ENCODE measurements at places on chromosomes 7 and 10. TPM values are rescaled to one million over a fixed set of nuclear protein-coding genes. Genes with fewer than 3 reads are reported as not detected.
A peak's percentile ranks its signal among the peaks of the same experiment; 100 is the strongest.

Gene ZMIZ2
- 85.5 TPM for total RNA-seq

DNA sequence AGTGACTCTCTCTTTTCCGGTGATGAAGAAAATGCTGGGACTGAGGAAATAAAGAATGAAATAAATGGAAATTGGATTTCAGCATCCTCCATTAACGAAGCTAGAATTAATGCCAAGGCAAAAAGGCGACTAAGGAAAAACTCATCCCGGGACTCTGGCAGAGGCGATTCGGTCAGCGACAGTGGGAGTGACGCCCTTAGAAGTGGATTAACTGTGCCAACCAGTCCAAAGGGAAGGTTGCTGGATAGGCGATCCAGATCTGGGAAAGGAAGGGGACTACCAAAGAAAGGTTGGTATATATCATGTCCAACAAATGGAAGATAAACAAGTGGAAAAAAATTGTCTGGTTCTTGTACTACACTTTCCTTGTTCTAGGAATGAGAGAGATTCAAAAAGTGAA is 9.5 kb downstream of the PDCD4 start:
- H3K4me3 ChIP-seq, result no peak overlapping the region
- no peaks in the 10 kb centered on the region for H3K36me3 ChIP-seq
- H3K27ac ChIP-seq, result no peak overlapping the region
- no peaks in the 10 kb centered on the region for H3K27me3 ChIP-seq
- peaks cover 3% of the 10 kb centered on the region for H3K4me1 ChIP-seq
- DNase-seq, result no peak

GRCh38 chr10:91354166-91355075 is 55.7 kb upstream of the HECTD2 start:
- H3K27ac ChIP-seq, result no peak overlapping the region
- no peak for DNase-seq
- no peaks in the 10 kb centered on the region for H3K36me3 ChIP-seq
- H3K27me3 ChIP-seq, result no peaks in the 10 kb centered on the region
- no peak overlapping the region for H3K4me3 ChIP-seq

DNA sequence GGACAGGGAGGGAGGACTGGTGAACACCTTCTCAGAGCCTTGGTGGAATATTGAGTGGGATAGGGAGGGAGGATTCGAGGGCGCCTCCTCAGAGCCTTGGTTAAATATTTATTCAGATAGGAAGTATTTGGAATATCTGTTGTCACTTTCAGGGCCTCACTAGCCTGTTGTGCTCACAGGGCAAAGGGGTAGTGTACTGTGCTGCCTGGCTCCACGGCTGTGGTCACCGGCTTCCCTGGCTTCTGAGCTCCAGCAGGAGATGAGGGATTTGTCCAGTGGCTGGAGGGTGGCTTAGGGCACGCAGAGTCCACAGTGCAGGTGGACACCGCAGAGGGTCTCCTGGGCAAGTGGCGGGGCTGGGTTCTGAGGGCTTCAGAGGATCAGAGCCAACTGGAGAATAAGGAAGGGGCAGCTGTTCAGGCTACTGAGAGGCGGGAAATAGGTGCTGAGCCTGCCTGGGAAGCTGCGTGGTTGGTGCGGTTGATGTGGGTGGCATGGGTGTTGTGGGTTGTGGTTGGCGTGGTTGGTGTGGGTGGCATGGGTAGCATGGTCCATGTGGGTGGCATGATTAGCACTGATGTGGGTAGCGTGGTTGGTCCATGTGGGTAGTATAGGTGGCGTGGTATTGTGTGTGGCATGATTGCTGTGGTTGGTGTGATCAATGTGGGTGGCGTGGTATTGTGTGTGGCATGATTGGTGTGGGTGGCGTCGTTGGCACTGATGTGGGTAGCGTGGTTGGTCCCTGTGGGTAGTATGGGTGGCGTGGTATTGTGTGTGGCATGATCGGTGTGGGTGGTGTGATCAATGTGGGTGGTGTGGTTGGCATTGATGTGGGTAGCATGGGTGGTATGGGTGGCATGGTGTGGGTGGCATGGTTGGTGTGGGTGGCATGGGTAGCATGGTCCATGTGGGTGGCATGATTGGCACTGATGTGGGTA is 16.7 kb downstream of the INPP5A start:
- H3K4me3 ChIP-seq, result no peak overlapping the region
- H3K27me3 ChIP-seq, result no peaks in the 10 kb centered on the region
- DNase-seq, result peak; percentile 14
- H3K4me1 ChIP-seq, result peaks cover 18% of the 10 kb centered on the region
- no peaks in the 10 kb centered on the region for H3K36me3 ChIP-seq

GRCh38 chr10:63094405-63094804 is 38.7 kb upstream of the NRBF2 start:
- H3K4me1 ChIP-seq, result no peaks in the 10 kb centered on the region
- no peak overlapping the region for H3K4me3 ChIP-seq
- H3K36me3 ChIP-seq, result no peaks in the 10 kb centered on the region
- H3K27me3 ChIP-seq, result no peaks in the 10 kb centered on the region
